ENCODE measurements at places on chromosomes 3 and 15.

DNA sequence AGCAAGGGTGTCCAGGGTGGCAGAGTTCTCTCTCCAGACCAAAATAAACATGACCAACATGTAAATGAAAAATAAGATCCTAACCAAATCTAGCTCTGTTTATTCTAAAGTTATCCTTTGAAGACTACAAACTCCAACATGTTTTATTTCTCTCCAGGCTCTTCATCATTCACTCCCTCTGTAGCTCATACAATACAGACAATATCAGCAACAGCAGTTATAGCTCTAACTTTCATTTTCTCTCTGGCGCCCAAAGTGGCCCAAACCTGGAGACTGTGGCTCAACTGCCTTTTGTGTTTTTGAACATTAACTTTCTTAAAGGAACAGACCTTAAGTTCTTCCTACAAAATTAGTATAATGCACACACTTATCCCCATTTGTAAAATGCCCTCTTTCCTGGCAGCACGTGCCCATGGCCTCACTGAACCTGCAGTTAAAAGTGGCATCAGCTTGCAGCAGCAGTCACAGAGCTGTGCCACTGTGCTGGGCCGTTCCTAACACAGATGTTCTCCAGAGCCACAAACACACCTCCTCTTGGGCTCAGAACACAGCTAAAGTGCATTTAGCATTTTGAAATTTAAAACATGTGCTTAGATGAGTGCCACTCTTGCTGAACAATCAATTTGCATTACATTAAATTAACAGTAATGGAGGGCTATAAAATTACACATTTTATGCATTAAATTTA, 91.9 kb downstream of the RORA start:
- no peak for DNase-seq

DNA sequence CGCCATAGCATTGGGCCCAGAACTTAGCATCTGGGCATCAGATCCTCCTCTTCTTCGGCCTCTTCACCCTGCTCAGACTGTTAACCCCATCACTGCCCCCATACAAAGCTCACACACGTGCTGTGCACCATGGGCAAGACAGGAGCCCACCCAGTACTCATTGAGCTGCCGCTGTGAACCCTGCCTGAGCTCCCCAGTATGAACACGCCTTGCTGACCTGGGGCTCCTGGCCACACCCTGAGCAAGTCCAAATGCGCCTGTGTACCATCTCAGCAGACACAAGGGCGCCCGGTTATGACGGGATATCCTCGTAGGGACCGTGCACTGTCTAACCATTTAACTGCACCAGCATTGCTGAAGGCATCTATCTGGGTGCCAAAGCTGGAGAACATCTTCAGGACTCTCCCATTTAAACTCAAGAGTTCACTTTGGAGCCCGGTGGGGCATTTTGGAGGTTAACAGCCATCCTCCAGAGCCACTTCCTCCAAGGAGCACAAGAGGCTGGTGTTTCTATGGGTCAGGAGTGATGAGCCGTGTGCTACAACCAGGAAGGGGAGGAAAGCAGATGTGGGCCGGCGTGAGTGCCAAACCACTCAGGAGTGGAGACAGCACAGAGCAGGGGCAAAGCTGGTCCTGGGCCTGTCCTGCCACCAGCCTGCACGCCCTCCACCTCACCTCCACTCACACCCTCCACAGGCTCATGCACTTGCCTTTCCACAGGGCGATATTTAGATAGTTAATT, 12.1 kb downstream of the PRR23E start:
- DNase-seq = no peak

DNA sequence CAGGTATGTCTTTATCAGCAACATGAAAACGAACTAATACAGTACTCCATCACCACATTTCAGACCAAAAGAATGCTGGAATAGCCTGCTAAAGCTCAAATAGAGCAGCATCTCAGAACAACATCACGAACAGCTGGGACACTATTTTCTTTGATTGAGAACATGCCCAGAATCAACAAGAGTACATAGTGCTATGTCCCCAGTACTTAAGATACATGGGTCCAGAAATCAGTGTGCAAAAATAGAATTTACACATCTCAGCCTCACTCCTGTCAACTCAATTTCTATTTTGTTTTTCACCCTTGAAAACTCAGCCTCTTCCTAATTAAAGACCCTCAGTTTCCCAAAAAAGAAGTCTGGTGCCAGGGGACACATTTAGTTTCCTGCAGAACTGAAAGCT, 753.9 kb downstream of the AGBL1 start:
- no peak for DNase-seq

GRCh38 chr3:194685718-194686413, at the start of gene FAM43A:
FAM43A (plus strand) TSS chr3:194685883; CDS start chr3:194686827, 944 bp downstream.
- peak; percentile 97 for DNase-seq

- peak; percentile 40 for DNase-seq
Measured at GRCh38 chr15:55267401-55268175, 22.0 kb downstream of the RAB27A start.

DNA sequence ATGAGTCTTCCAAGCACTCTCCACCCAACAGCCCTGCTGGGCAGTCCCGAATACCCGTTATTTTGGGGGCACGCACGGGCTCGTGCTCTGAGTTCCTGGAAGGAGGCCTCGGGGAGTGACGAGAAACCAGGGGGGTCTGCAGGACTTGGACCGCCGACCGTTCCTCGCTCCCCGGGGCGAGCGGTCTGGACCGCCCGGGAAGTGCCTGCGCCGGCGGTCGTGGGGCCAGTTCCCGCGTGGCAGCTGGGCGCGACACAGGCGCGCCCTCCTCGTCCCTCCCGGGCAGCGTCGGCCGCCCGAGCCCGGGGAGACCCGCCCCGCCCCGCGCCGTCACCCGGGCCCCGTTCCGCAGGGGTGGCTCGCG, 387 bp downstream of the GNB4 start:
- peak; percentile 44 for DNase-seq

DNA sequence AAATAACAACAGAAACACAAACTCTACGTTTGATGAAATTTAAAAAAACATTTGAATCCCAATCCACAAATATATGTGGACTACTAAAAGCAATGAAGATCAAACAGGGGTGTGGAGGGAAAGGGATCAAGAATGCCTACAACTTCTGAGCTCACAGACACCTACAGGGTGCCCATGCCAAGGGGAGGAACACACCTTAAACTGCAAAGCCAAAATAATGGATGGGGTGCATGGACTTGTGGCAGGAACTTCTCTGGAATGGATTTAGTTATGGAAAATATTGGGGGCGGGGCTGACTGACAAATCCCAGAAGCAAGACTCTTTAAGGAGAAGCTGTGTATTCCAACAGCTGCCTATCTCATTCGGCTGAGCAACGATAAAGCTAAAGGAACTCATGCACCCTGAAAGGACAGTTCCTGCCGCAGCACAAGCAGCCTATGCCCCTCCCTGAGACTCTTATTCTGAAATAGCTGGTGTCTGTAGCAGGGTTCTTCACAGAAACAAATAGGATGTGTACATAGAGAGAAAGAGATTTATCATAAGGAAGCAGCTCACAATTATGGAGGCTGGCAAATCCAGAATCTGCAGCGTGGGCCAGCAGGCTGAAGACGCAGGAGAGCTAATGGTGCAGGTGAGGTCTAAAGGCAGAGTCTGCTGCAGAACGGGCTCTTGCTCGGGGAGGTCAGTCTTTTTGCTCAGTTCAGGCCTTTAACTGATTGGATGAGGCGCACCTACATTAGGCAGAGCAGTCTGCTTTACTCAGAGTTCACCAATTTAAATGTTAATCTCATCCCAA, 24.5 kb upstream of the PLA2G4D start:
- DNase-seq = no peak

DNA sequence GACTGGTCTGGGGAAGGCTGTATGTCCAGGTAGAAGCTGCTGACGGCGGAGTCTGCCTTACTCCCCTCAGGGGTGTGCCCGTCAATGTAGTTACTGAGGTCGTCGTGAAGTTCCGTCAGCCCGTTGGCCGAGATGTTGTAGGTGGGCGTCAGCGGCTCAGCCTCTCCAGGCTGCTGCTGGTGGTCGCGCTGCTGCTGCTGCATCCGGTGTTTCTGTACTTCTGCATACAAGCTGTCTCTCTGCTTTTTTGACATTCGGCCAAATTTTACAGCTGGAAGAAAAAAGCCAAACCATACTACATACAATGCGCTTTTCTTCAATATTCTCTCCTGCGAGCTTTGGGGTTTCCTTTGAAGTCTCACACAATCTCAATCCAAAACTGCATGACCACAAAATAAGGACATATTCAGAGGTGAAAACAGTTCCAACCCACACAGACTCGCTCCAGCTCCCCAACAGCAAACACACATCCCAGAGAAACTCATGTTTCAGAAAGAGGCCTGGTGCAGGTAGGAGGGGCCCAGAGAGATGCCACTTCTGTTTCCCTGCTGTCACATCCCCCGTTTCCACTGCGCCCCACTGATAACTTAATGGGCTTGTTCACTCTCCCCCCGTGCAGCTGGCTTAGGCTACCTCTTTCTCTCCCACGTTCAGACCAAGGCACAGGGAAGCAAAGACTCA, 32.5 kb upstream of the ICE2 start:
- DNase-seq = no peak

GRCh38 chr3:38588995-38589937, 60.2 kb downstream of the SCN5A start:
- no peak for DNase-seq

DNA sequence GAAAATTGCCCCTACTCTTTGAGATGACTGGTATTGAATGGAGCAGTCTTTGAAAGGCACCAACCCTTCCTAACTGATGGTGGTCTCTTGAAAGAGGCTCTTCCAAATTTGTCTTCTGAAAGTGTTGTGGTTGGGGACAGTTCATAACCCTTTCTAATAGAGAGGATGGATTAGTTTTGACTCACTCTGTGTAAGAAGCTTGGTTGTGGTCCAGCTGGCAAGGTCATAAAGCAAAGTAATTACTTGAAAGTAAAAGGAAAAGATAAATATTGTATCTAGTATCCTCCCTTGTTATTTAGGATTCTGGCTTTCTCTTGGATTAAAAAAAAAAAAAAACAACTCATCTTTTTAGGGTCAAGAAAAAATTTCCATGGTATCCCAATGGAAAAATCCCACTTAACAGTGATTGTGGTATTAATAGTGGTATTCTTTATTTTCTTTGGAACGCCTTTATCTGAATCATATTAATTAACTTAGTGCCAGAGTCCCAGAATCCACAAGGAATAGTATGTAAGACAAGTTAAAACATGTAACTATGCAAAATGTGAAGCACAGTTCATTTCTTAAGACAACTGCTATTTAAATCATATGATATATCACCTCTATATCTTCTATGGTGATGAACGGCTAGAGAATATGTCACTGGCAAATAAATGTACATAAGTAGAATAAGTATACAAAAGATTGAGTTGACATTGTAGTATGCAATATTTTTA, 469.3 kb upstream of the CDIN1 start:
- DNase-seq = peak; percentile 58

GRCh38 chr15:90191794-90192509, 9.2 kb upstream of the SEMA4B start:
- no peak for DNase-seq

DNA sequence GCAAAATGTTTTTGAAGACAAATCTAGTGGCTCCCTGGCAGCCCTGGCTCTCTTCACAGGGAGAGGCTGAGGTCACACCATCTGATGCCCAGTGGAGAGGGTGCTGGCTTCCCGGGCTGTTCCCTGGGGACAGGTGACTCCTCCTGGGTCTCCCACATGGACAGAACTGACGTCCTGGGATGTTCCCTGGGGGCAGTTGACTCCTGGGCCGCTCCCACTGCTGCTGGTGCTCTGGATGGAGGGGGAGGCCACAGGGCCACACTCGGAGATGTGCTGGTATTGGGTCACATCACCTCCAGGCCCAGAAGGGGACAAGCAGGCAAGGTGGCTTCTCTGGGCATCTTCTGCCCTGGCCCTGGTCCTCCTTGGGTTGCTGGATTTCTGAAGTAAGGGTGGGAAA, 27.8 kb upstream of the ACAD9 start:
- no peak for DNase-seq

- DNase-seq = no peak
Measured at GRCh38 chr15:38945551-38946298, 381.1 kb upstream of the RASGRP1 start.

DNA sequence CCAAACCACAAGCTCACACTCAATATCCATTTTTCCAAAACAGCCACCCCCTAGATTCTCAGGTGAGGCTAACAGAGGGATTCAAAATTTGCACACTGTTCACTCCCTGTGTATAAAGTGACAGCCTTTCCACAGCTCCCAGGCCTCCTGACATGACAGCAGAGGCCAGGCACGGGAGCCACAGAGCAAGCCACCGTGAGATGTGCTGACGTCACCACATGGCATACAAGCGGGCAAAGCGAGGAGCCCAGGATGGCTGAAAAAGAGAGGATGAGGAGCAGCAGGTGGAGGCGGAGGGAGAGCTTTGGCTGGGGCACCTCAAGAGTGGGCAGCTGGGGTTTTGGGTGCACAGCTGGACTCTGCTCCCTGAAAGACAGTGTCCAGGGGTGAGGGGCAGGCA, 27.1 kb downstream of the EHD4 start:
- no peak for DNase-seq

DNA sequence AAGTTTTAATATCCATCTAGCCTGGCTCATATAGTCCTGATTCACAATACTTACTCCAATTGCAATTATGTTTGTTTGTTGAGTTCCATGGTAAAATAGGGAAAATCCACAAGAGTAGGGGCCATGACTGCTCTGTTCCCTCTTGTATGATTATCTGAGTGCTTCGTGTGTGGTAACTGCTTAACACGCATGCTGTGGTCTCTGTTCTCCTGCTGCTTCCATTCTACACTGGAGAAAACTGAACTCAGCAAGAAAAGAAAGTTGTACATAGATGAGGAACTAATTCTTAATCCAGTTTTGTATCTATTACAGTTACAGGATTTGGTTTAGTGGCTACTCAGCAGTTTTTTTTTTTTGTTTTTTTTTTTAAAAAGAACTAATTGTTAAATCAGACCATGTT, 223.0 kb upstream of the SATB1 start:
- DNase-seq = no peak

DNA sequence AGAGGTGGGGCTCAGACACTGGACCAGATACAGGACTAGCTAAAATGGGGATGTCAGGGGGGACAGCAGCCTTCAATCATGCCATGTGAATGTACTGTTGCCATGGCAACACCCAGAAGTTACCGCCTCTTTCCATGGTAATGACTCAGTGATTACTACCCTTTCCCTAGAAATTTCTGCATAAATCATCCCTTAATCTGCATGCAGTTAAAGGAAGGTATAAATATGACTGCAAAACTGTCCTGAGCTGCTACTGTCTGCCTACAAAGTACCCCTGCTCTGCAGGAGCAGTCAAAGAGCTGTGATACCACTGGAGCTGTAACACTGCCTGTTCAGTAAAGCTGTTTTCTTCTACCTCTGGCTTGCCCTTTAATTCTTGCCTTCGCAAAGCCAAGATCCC, 168.2 kb downstream of the PEAK1 start:
- DNase-seq = peak; percentile 52

DNA sequence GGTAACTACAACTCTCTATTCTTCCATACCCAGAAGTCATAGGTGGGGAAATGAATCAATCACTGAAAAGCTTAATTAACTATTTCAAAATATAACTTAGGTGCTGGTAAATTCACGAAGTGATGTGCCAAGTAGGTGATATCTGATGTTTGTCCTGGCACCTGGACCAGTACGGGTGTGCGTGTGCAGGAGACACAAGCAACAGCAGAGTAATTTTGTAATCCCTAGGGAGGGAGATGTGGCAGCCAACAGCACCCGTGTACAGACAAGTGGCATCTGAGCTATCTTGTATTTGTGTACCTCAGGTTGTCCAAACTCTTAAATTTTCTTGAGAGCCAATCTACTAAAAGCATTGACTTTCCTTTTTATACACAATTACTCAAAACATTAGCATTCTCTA, 22.8 kb downstream of the USF3 start:
- no peak for DNase-seq

- no peak for DNase-seq
Measured at GRCh38 chr3:125261031-125261430, 48.5 kb upstream of the SLC12A8 start.

GRCh38 chr15:84834969-84835368, 17.8 kb downstream of the ALPK3 start:
- no peak for DNase-seq
